ENCODE measurements at places on chromosomes 1 and 21. TPM values are rescaled to one million over a fixed set of nuclear protein-coding genes. Genes with fewer than 3 reads are reported as not detected.

DNA sequence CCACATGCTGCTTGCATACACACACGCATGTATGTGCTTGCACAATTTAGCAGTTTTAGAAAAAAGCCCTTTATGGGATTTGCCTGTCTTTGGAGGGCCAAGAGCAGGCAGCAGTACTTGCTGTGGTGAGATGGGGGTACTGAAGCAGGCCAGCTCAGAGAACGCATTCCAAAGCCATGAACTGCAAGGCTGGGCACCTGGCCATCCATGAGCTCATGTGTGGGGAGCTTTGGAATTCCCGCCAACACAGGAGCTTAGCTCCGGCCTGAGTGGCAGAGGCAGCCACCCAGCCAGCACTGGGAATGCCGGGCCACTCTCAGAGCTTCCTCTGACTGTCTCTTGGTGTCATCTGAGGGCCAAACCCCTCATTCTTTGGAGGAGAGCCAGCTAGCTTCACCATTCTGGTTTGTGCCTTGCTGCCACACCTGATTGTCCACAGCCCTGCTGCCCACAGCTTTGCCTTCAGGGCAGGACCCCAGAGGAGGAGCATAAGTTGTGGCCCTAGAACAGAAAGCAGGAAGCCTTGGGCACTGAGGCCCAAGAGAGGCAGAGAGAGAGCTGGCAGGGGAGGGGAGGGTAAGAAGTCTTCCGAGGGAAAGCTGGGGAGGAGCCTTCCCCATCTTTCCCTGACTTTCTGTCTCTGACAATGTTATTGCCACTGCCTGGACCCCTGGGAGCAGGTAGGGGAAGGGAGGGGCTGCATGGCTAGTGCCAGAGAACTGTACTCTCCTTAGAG, 92.1 kb upstream of the POU3F1 start:
- H3K27ac ChIP-seq: no peak overlapping the region
- H3K36me3 ChIP-seq: no peaks in the 10 kb centered on the region
- H3K4me3 ChIP-seq: no peak overlapping the region
- no peak for DNase-seq
- H3K4me1 ChIP-seq: no peaks in the 10 kb centered on the region

The CD1E gene
- not detected for total RNA-seq

DNA sequence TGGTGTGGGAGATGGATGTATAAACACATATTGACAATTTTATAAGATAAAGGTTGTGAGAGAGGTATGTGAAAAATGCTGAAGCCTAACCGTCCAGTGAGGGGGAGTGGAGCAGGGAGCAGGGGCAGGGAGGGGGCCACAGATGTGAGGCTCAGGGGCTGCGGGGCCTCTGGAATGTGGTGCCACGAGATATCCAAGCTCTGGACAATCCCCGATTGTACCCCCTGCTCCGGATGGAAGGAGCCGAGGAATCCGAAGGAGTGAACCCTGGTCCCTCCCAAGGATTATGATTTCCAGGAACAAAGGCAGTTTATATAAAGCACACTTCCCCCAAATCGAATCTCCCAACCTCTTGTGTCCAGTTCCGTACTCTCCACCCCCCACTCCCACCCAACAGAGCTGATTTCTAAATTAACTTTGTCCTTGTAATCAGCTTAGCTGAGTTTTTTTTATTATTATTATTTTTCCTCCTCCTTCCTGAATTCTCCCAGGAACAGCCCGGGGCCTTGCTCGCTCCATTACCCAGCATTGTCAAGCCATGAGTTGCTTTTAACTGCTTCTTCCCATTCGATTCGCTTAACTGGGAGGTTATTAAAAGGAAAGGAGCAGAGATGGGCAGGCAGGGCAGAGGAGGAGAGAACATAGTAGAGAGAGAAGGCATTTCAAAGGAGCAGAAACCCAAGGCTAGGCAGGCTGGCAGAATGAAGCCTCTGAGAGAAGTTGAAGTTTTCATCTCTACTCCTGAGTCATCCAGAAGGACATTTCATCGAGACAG, 9.4 kb downstream of the KIRREL1 start:
- H3K4me3 ChIP-seq: no peak overlapping the region
- peaks cover 2% of the 10 kb centered on the region for H3K27me3 ChIP-seq
- no peaks in the 10 kb centered on the region for H3K4me1 ChIP-seq
- H3K36me3 ChIP-seq: no peaks in the 10 kb centered on the region
- no peak overlapping the region for H3K27ac ChIP-seq
- DNase-seq: no peak

DNA sequence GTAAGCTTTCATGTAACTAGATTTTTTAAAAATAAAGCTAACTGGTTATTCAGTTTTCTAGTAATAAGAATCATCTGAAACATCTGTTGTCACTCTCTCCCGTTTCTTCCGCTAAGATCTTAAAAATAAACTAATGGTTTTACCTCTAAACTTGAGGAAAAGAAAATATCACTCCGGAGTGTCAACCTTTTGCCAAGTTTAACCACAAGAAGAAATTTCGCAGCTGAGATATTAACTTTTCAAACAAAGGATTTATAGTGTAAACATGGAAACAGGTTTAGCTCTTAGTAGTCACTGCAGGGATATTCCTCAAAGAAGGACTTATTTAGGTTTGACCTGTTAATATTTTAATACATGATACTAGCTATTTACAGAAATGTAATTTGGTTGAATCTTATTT, 954.9 kb downstream of the ADGRL2 start:
- H3K4me1 ChIP-seq: no peaks in the 10 kb centered on the region
- no peak overlapping the region for H3K27ac ChIP-seq
- H3K36me3 ChIP-seq: no peaks in the 10 kb centered on the region
- H3K4me3 ChIP-seq: no peak overlapping the region
- no peaks in the 10 kb centered on the region for H3K27me3 ChIP-seq
- DNase-seq: no peak

DNA sequence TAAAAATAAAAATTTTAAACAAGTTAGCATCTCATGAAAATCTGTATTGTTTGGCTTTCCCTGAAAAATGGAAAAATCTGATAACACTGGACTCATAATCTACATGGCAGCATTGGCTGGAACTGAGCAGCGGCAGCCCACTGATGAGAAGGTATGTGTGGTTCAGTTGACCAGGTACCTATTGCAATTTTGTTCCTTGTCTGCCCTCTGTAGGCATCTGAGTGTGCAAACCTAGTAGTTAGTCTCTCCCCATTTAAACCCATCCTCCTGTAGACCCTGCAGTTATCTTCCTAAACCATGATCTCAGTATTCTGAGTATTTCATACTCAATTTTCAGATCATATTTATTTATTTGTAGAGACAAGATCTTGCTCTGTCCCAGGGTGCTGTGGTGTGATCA, 59.4 kb upstream of the SERBP1 start:
- no peaks in the 10 kb centered on the region for H3K27me3 ChIP-seq
- H3K36me3 ChIP-seq: no peaks in the 10 kb centered on the region
- no peak overlapping the region for H3K27ac ChIP-seq
- H3K4me3 ChIP-seq: no peak overlapping the region
- H3K4me1 ChIP-seq: peaks cover 6% of the 10 kb centered on the region

- no peak for DNase-seq
- H3K4me3 ChIP-seq: no peak overlapping the region
- no peak overlapping the region for H3K27ac ChIP-seq
- no peaks in the 10 kb centered on the region for H3K36me3 ChIP-seq
Observed at GRCh38 chr1:245480393-245481120, 325.8 kb downstream of the KIF26B start.

DNA sequence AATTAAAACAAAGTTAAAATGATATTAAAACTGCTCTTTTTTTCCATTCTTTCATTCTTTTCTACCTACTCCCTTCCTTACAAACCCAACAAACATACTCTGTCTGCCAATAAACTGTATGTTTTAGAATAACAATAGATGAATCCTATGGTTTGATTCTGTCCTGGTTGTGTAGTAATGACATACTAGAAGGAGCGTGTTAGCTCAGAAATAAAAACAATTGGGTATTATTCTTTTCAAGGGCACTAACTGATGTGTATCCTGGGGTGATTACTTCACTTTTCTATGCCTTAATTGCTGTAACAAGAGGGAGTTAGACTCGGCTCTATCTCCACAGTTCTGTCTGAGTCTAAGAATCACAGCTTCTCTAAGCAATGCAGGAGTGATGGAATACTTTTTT, 194.4 kb downstream of the GIPC2 start:
- peaks cover 5% of the 10 kb centered on the region for H3K27me3 ChIP-seq
- no peak overlapping the region for H3K4me3 ChIP-seq
- DNase-seq: no peak
- no peaks in the 10 kb centered on the region for H3K36me3 ChIP-seq
- H3K27ac ChIP-seq: no peak overlapping the region
